ENCODE measurements at places on chromosomes 7 and 10.

DNA sequence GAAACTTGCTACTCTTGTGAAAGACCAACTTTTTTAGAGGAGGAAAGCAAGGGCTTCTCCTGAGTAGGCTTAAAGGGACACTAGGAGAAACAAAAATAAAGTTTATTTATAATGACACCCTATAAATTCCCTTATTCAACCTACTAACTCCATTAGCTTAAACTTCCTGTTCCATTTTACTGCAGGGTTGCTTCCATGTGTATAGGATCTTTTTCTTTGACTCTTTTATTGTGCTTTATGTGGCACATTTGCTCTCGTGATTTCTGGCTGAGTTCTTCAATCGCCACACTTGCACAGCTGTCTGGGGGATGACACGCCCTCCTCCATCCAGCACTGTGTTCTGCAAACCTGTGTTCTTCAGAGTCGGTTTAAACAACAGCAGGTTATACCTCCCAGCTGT is 225.7 kb upstream of the NPVF start:
- no peak for DNase-seq

GRCh38 chr7:19574131-19574530 is 134.7 kb downstream of the POLR1F start:
- DNase-seq = no peak

DNA sequence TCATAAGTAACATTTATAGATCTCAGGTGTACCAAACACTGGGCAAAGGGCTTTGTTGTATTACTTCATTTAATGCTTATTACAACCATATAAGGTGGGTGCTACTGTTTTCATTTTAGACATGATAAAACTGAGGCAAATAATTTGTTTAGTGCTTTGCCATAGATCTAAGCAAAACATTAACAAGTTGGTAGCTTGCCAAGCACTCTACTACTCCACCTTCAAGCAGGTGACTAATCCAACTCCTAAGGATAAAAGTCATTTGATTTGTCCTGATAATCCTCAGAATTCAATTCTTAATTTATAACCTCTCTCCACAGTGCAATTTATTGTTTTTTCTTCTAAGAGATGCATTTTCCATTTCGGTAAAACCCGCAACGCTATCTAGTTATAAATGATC is 646.4 kb downstream of the GRM8 start:
- DNase-seq = no peak

DNA sequence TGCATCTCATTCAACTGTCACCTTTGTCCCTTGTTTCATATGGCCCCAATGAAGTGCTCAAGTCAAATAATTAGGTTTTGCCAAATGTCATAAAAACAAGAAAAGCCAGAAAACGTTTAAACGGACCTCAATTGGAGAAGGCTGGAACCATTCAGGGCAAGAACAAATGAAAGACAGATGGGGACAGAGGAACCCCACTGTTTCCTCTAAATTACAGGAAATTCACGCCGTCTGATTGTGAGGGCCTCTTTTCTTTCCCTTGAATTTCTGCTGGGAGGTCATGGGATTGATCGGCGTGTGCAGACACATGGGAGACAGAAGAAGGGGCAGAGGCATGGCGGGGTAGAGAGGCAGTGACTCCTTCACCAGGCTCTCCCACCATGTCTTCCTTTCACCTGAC is 656.4 kb downstream of the KCNMA1 start:
- no peak for DNase-seq

DNA sequence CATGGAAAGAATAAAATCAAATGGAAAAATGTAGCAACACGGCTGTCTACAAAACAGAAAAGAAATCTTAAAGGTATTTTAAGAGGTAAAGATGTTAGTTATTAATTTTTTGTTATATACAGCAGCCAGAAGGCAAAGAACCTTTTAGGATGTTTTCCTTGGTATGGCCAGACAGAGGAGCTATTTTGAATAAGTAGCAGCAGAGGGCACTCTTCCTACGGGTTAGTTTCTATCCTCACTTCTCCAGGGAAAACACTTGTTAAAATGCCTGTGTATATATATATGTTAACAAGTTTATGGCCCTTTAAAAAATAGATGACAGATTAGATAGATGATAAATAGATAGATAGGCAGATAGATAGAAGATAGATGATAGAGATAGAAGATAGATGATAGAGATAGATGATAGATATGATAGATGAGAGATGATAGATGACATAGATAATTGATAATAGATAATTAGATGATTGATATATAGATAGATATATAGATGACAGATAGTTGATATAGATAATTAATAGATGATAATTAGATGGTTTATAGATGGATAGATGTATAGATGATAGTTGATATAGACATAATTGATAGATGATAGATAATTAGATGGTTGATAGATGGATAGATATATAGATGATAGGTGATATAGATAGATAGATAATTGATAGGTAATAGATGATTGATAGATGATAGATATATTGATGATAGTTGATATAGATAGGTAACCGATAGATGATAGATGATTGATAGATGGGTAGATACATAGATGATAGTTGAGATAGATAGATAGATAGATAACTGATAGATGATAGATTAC is 57.8 kb upstream of the WIPF3 start:
- no peak for DNase-seq

GRCh38 chr7:98227939-98228338 is 16.7 kb downstream of the BHLHA15 start:
- no peak for DNase-seq

DNA sequence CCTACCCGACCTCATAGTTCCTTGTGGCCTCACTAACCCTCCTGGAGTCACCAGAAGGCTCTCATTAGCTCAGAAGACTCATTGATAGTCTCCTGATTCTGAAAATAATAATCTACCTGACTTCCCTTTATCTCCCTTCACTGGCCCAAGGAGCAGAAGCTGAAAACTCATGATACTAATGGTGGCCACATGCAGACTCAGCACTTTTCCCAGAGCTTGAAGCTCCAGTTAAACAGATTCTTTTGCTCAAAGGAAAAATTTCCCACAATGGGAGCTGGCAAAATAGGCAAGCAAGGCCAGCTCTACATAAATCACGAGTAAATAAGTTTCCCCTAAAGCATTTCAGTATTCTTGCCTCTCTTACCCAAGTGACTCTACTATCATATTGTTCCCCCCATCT is 8.2 kb downstream of the NAPEPLD start:
- DNase-seq = no peak

DNA sequence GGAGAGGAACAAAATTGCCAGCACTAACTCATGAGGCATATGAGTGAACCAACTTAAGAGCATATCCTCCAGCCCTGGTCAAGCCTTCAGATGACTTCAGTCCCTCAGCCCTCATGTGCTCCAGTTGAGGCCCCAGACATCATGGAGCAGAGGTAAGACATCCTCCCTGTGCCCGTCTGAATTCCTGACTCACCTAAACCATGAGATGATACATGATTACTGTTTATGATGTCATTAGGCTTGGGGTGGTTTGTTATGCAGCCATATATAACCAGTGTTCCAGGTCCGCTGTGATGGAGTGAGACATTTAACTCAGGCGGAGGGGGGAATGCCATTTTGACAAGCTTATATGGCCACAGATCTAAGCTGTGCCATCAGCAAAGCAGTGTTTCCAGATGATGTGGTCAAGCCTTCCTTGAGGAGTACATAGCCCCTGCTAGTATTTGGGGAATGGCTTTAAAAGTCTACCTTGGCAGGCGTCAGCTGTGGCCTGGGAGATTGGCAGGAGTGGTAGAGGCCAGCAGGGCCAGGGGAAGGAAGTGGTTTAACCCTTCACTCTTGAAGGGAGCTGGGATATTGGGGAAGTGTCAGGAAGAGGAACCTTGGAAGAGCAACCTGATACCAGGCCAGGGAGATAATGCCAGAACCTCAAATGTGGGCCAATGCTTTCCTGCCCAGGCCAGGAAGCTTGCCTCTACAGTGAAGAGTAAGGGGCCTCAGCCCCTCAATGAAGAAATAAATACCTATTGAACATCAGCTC is 343.0 kb upstream of the PODXL start:
- DNase-seq = no peak

DNA sequence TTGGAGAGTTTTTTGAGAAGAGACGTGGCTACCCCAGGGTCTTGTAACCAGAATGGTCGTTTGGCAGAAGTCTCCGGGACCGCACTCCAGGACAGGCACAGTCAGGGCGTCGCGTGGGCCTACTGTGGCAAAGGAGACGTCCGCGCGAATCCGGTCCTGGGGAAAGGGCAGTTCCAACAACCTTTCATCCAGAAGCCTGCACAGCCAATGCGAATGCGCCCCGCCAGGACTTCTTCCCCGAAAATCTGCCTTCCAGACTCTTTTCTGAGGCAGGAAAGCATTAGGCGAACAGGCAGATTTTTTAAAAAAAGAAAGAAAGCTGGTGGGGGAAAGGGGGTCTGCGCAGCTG is 2.0 kb downstream of the HPSE2 start:
- DNase-seq = no peak

- no peak for DNase-seq
These were observed 6.6 kb upstream of the TARP start for GRCh38 chr7:38280000-38280399.

DNA sequence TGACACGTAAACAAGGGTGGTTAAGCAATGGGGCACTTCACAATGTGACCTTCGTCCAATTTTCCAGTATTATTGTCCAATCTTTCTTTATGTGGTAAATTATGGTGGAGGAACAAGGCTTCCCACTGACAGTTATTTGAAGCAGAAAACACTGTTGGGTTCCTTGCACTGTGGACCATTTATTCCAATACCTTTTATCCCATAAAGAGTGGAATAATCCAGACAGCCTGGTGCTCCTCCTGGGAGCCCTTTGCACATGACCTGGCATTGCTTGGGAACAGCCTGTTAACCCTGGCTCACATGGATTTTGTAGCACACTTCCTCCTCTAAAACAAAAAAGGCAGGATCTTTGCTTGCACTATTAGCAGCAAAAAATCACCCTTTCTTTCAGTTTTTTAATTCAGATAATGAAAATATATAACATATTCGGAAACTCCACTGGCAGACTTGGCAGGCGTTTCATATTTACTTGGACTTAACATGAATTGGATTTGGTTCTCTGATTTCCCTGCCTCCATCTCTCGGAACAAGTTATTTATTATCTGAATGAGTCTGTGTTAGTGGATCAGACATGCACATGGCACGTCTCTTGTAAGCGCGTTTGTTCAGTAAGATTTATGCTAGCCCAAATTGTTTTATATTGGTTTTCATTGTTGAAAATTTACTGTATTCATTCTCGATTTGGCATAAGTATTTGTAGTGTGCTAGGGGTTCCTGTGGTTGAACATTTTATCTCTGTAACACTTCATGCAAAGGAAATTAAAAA is 59.3 kb downstream of the BMPER start:
- DNase-seq = no peak

DNA sequence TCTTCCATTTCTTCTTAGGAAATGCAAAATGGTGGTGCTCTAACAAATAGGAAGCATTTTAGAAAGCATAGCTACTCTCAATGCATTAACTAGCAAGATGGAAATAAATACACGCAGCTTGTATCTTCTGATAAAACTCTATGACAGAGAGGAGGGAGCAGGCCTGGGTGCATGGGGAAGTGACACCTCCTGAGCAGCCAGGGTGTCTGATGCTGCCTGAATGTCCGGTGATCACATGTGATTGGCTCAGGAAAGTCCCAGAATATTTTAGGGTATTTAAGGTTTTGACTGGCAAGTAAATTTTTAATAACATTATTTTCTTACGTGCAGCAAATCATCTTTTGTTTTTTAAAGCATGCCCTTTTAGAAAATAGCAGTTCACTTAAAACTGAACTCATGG is 261.0 kb upstream of the KLF6 start:
- no peak for DNase-seq

GRCh38 chr7:149317986-149318672 is 56.1 kb downstream of the ZNF783 start:
- DNase-seq = peak; percentile 44

DNA sequence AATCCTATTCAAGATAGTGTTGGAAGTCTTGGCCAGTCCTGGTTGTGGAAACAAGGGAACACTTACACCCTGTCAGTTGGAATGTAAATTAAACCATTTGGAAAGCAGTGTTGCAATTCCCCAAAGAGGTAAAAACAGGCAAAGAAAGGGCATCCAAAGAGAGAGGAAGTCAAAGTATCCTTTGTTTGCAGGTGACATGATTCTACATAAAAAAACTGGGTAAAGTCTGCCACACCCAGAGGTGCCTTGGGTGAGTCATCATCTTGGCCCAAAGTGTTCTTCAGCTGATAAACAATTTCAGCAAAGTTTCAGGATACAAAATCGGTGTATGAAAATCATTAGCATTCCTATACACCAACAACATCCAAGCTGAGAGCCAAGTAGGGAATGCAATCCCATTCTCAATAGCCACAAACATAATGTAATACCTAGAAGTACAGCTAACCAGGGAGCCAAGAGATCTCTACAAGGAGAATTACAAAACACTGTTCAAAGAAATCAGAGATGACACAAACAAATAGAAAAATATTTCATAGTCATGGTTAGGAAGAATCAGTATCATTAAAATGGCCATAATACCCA is 278.7 kb downstream of the SDK1 start:
- no peak for DNase-seq

DNA sequence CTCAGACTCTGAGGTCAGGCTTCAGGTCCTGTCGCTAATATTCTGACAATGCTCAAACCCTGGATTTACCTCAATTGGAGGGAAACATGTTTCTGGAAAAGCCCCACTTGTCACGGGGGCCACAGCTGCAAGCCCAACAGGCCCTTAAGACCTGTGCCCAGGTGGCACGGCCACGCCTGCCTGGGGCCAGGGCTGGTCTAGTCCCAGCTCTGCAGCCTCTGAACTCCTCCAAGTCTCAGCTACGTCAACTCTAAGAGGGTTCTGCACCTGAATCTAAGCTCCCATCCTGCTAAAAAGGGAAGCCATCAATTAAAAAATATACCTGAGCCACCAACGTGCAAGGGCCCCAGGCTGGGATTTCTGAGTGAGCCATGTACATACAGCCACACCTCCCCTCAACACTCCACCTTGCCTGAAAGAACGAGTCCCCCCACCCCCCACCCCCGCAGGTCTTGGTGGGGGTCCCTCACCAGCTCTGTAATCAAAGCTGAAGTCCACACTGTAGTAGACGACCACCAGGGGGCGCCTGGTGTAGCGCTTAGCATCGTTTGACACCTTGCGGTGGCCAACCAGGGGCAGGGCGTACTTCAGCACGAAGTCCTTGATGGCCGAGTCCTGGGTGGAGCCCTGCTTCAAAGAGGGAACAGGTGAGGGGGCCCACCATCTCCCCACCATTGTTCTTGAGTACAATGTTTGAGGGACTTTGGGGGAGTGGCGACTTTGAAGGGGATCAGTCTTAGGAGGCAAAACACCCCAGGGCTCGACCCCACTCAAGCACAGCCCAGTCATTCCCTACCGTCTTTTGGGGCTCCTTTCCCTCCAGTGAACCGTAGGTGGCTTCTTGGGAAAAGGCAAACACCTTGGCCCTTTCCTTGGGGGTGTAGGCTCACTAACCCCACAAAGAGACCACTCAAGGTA is 22.6 kb downstream of the PDIA4 start:
- DNase-seq = peak; percentile 92

All from activated CD8-positive, alpha-beta T cell treated with anti-CD3 and anti-CD28 coated beads for 36 hours (primary cell).